ENCODE measurements at places on chromosomes 2 and 18.

DNA sequence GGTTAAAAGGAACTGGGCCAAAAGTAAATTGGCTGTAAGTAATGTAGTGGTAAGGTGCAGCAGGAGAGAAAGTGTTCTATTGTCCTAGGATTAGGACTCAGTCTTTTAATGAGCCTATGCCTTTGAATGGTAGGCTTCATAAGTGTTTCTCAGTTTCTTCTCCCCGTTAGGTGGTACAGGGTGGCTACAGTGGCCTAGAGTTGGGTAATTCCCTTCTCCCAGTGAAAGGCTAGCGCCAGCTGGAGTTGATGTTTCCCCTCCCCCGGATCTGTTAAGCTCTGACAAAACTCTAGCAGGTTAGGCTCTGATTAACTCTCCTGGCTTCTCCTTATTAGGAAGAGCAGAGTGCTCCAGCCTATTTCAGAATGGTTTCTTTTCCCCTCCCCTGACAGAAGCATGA, 127.7 kb downstream of the DNAH6 start:
- DNase-seq = no peak

DNA sequence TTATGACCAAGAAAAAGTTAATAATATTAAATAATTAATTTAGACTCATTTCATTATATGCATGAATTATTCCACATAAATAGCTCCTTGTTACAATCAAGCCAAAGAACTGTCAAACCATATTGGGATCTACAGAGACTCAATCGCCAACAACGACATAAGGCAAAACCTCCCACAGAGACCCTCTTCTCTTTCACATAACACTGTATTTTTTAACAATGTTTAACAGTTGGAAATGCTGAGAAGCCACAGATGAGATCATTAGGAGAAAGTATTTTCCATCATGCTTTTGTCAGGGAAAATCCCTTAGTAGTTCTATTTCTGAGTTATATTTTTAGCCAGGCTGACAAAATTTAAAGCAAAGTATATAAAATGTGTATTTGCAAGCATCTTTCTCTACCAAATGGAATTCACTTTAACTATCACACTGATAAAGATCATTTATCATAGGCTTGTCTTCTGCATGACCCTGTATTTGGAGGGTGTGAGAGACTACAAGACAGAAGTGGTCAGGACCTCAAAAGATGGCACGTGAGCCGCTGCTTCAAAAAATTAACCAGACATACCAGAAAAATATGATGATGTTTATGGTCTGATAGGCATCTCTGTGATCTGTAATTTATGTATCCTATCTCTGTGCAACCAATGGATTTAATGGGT, 383.8 kb downstream of the NRXN1 start:
- no peak for DNase-seq

DNA sequence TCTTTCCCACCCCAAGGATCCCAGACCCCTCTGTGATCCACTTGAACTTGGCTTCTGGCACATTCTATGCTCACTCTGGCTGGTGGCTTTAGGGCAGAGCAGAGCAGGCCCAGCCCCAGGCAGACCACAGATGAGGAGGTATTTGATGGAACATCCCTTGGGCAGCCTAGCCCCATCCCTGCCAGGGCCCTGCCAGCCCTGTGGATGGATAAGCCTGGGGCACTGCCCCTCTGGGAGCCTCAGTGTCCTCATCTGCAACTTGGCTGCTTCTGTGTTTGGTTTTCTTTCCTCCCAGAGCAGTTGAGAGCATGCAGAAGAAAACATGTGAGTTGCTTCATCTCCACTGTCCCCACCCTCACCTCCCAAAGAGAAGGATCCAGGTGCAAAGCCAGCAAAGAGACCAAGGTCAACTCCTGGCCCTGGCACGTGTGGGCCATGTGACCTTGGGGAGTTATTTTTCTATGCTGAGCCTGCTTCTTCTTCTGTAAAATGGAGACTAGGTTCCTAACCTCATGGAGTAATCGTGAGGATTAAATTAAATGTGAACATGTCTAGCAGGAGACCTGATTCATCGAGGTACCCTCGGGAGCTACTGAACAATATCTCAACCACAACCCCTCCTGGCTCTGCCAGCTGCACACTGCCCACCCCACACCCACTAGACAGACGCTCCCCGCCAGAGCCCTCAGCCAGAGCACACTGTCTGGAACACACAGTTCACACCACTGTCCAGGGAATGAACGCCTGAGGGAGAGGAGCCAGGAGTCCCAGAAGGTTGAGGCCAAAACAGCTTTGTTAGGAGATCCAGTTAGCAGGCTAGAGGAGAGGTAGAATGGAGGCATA, 14.6 kb upstream of the TNS1 start:
- DNase-seq = no peak

DNA sequence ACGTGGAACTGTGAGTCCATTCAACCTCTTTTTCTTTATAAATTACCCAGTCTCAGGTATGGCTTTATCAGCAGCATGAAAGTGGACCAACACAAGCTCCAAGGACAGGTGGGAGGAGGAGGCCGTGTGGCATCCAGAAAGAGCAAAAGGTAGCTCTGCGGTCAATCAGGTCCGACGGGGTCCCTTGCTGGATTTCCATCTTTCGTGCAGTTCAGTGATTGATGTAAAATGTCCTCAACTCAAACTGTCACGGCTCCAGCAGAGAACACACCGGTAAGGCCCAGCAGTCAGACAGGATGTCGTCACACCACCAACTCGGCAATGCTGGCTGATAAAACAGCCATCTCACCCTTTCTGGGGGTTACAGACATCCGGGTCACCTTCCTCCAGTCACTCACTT, 123.3 kb downstream of the PXDN start:
- no peak for DNase-seq

GRCh38 chr2:119753041-119753929, 6.4 kb upstream of the PTPN4 start:
- no peak for DNase-seq
